Activated CD8-positive, alpha-beta memory T cell treated with anti-CD3 and anti-CD28 coated beads for 4 hours (primary cell): ENCODE measurements at places on chromosomes 3 and 15.

- peak; percentile 68 for DNase-seq
These were observed 185.1 kb downstream of the GOLGA6L6 start for GRCh38 chr15:20356444-20356910.

DNA sequence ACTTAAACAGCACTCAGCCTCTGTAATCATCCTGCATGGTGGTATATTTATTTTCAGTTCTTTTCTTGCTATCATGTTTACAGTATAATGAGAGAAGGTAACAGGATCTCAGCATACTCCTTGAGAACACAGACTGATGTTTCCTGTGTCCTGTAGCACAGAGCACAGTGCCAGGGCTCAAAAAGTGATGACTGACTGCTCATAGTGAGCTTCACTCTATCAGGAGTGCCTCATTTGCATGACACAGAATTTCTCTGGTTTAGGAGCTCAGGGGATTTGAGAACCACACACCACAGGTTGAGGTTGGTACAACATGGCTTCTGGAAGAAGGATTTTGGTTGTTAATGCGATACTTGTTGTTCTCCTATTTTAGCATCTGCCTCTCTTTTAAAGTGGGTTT, 68.5 kb upstream of the SLC2A2 start:
- no peak for DNase-seq

GRCh38 chr15:79083154-79083553, 7.4 kb downstream of the RASGRF1 start:
- DNase-seq = no peak

DNA sequence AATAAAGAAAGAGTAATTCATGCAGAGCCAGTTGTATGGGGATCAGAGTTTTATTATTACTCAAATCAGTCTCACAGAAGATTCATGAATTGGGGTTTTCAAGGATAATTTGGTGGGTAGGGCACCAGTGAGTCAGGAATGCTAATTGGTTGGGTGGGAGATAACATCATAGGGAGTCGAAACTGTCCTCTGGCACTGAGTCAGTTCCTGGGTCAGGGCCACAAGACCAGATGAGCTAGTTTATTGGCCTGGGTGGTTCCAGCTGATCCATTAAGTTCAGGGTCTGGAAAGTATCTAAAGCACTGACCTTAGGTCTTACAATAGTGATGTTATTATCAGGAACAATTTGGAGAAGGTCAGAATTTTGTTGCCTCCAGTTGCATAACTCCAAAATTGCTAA, 998.6 kb upstream of the EPHA6 start:
- no peak for DNase-seq

DNA sequence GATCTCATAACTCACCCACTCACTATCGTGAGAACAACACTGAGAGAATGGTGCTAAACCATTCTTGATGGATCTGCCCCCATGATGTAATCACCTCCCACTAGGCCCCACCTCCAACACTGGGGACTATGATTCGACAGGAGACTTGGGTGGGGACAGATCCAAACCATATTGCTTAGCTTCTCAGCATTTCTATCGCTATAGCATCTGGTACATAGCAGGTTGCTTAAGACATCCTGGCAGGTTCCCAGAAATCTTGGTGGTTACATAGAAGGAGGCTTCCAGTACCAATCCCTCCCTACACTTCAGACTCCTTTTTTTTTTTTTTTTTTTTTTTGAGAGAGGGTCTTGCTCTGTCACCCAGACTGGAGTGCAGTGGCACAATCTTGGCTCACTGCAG, 487.8 kb downstream of the EDEM1 start:
- DNase-seq = no peak

DNA sequence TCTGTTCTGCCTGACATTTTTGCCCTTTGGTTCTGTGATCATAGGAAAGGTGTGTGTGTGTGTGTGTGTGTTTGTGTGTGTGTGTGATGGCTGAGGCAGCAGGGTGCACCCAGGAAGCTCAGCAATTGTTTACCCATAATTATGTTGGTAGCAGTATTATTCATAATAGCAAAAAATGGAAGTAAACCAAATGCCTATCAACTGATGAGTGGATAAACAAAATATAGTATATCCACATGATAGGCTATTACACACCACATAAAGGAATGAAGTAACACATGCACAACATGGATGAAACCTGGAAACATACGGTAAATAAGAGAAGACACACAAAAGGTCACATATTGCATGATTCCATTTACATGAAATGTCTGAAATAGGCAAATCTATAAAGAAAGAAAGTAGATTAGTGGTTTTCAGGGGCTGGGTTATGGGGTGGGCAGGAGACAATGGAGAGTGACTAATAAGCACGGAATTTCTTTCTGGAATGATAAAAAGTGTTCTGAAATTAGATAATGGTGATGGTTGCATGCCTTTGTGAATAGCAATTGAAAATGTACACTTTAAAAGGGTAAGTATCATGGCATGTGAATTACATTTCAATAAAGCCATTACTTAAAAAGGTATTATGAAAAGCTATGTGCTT, 167.2 kb downstream of the POLR2M start:
- DNase-seq = no peak

DNA sequence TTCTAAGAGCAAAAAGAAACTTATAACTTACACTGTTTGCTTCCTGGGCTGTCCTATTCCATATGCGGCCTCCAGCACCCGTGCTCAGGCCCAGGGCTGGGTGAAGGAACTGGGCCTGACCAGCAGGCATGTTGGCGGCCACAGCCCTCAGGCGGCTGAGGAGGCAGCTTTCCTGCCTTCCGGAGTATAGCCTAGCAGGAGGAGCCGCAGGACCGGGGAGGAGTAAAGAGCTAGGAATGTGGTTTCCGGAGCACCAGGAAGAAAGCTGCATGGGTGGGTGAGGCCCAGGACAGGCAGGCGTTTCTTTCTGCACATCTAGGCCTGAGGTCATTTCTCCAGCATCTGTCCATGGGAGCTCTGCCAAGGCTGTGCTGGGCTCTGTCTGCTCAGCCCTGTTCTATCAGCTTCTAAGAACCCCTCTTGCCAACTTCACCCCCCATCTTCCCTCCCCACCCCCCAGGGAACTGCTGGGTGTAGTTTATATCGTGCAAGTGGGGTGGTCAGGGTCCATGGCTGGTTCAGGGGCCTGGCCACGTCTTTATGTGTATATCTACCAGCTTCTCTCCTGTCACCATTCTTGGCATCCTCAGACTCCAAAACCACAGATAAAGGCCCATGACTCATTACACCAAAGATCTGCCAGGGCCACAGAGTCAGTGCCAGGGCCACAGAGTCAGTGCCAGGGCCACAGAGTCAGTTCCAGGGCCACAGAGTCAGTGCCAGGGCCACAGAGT, 7.8 kb upstream of the KIF7 start:
- DNase-seq = no peak

DNA sequence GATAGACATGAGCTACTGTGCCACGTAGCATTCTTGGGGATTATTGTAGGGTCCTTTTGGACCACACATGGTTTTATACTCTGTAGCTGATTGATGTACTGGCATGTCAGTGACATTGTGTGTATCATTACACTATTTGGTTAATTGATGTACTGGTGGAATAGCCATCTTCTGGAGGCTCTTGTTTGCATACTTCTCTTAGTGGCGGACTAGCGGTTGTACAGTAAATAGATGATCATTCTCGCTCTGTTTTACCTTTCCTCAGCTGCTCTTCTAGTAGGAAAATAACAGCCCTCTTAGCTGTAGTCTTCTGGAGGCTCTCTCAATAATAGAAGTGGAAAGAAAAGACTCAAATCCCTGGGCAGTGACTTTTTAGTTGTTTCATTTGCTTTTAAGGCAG, 24.8 kb downstream of the IGF1R start:
- no peak for DNase-seq

- DNase-seq = no peak
These were observed 68.6 kb downstream of the DCLK3 start for GRCh38 chr3:36695769-36696137.

DNA sequence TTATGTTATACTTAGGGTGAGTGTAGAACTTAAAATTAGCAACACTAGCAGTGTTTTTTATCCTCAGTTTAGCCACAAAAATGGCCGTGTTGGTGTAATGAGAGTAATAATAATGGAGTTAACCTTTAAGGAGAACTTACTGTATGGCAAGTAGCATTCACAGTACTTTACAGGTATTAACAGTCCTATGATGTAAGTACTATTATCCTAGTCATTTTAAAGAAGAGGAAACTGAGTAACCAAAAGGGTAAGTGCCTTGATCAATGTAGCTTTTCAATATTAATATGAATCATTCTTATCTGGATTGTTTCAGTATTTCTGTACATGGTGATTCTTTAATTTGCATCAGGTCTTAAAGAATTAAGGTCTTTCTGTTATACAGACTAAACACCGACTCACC, 170.3 kb downstream of the CD47 start:
- no peak for DNase-seq

DNA sequence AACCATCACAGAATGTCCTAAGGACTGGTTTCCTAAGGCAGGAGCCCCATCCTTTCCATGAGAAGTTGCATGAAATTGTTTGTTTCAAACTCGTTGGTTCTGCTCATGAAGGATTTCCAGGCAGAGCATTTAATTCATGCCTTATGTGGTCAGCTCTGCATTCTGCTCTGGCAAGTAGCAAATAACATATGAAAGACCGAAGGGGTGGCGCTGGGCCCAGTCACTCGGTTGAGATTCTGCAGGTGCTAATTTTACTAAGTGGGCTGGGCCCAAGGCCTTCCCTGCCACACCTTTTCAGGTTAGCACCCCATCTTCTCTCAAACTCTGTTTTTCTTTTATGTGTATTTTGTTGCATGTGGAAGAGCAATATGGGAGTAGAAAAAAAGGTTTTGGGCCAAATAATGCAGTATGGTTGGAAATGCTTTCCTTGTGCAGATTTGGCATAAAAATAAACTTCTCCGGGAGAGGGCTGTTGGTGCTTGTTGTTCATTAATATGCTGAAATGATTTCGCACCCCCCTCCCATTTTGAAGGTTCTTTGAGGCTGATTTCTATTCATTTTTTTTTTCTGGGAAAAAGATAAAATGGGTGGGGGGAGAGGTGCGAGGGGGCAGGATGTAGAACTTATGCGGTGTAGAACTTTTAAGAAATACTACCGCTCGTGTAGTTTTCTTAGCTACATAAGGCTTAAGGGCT, 182.9 kb upstream of the FEZF2 start:
- DNase-seq = no peak

- no peak for DNase-seq
These were observed 73.2 kb downstream of the SUCNR1 start for GRCh38 chr3:151946606-151947005.

GRCh38 chr3:149077628-149078027, 8.7 kb downstream of the HLTF start:
- no peak for DNase-seq

DNA sequence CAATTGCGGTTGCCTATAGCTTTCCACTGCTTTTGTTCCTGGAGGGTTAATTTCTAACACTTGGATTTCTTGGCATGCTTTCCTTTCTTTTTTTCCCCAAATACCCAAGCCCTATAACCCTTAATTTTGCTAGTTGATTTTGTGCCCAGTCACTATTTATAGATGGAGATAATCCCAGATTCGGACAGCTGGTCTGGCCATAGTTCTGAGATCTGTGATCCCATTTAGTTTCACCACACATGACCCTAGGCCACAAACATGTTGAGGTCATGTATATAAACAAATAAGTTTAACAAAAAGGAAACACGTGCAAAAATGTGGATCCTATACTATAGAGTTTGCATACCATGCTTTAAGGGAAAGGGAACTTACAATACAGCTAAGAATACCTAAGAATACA, 111.4 kb downstream of the ZMAT3 start:
- DNase-seq = no peak

DNA sequence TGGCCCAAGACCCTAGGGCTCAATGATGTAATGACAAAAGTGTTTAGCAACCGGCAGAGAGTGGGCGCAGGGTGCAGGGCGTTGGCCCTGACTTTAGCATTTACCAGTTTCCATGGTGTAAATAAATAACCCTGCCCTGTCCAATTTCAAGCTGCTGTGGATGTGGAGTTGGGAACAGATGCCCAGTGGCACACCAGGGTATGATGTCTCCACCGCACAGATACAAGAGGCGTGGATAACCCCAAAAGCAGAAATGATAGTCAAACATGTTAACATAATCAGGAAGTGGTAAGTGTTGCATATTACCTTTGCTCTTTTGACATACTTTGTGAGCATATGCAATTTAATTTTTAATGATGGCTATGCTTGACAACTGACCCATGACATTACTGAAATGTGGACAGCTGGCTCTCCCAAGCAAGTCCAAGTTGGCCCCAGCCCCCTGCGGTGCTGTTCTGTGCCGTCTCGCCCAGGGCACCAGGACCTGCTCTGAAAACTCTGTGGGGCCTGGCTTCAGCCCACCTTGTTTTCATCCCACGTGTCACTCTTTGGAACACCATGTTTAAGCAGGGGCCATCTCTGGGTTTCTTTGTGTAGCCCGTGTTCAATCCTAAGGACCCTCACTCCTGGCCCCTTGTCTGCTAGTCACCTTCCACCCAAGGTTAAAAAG, 10.8 kb upstream of the ANPEP start:
- DNase-seq = no peak

DNA sequence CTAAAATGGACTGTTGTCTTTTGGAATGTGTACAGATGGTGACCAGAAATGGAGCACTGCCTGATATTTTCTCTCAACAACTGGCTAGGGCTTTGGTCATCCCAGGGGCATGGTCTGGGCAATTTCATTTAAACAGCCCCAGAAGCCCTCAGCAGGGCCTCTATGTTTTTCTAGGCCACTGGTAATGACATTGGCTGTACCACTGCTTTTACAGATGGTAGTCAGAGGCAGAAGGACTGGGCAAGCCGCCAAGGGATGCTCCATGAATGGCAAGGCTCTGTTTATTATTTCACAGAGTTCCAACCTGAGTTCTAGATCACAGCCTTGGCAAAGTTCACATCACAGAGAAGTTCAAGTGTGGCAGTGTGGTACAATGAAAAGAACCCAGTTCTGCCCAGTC, 37.0 kb upstream of the LMCD1 start:
- no peak for DNase-seq

GRCh38 chr3:16379838-16380237, 114.8 kb downstream of the OXNAD1 start:
- DNase-seq = no peak

DNA sequence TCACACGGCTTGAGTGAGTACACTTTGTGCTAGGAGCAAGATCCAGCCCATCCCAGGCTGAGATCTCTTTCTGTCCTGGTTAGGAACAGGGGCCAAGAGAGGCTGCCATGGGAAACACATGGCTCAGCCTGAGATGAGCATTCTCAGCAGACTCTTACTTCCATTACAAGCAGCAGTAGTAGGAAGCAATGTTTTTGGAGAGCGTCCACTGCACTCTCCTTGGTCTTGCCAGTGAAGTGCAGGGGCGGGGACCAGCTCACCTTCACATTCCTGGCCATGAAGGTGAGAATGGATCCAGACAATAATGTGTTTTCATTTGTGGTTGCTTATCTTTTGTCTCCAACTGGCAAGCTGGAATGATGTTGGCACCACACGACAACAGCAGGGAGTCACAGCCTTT, 24.7 kb downstream of the ZNF80 start:
- no peak for DNase-seq

- no peak for DNase-seq
These were observed 66.5 kb upstream of the TBL1XR1 start for GRCh38 chr3:177263615-177264368.
